Midbrain (tissue), 1 donor: ENCODE measurements at places on chromosomes 13 and 19.
A peak's percentile ranks its signal among the peaks of the same experiment; 100 is the strongest.

GRCh38 chr19:45793178-45793564, 526 bp upstream of the DMWD start:
- no peak for DNase-seq

GRCh38 chr19:3224346-3225168, at the start of gene CELF5:
TSS of gene CELF5 (plus strand) at chr19:3224661. CDS start at chr19:3224740, 79 bp downstream.
- peak; percentile 49 for DNase-seq

DNA sequence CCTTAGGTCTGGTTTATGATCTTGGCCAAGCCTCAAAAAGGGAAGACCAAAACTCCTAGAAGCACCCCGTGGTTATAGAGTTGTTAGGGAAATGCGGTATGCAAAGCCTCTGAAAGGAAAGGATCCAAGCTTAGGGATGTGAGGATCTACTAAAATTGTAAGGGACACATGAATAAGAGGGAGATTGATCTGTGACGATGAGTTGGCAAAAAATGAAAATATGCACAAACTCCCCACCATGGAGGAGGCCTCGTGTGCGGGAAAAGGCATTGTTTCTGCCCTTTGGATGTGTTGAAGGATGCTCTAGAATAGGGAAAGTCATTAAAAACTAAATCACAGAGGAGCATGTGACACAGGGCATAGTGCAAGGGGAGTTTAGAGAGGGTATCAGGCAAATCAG, 88.7 kb upstream of the UBL3 start:
- no peak for DNase-seq

- no peak for DNase-seq
These were observed 124.4 kb downstream of the SIPA1L3 start for GRCh38 chr19:38031423-38031770.

DNA sequence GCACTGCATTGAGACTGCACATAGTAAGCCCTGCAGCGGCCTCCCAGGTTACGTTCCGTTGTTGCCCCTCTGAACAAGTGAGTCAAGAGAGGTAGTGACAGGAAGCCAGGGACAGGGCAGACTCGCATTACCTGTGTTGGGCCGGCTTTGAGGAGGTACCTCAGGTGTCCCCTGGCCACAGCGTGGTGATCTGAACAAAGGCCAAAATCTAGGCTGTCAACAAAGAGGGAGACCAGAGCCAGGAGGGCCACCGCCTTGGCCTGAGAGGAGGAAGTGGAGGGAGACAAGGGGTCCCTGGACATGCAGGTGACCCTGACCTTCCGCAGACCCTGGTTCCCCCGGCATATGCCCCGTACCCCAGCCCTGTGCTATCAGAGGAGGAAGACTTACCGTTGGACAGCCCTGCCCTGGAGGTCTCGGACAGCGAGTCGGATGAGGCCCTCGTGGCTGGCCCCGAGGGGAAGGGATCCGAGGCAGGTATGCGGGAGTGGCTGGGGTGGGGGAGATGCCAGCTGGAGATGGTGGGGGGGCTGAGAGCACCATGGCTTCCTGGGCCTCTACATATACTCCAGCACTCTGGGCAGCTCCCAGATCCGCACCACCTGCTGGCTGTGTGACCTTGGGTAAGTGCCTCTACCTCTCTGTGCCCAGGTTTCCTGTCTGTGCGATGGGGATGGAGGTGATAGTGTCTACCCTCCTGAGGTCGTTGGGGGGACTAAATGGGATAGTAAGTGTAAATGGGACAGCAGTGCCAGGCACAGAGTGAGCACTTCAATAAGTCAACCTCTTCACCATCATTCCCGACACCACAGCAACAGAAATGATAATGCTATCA, 4.8 kb downstream of the SPIB start:
- no peak for DNase-seq

DNA sequence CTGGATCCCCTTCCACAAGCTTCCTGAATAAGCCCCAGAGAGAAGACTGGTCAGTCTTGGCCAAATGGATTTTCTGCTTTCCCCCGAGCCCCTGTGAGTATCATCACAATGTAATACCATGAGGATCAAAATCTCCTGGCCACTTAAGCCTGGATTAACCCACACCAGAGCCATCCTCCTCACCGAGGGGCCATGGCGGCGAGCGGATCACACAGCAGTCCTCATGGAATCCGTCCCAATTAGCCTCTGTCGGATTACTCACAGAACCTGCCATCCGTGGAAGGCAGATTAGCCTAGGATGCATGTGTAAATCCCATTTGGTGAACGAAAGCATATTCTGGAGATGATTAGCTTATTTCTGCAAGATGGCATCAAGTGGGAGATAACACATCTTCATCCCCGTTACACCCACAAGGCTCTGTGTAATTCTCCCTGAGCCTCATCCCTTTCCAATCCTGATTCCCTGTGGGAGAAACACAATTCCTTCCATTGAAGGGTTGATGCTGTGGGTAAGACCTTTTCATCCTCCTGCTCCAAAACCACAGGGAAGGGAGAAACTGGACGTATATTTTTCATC, 42.5 kb downstream of the GNG7 start:
- no peak for DNase-seq

DNA sequence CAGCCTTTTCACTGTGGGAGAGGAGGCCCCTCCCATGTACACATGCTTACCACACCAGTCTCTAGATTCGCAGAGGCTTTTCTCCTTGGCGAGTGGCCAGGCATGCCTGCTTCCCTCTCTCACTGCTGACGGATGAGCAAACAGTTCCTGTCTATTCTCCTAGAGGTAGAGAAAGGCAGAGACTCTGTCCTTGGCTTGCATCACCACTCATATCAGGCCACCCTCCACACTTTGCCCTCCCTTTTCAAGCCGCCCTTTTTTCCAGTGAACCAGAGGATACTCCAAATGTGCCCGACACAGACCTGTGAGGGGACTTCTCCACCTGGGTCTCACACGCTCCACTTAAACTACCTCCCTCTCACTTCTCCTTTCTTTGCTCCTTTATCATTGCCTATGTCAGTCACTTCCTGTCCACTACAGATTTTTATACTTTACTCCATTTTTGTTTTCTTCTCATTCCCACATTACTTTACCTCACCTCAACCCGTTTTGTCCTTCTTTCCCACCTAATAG, 284.6 kb downstream of the DNAJC15 start:
- no peak for DNase-seq

GRCh38 chr13:88752041-88752440, 1080.9 kb downstream of the SLITRK5 start:
- no peak for DNase-seq

- DNase-seq: no peak
These were observed at the start of gene KIRREL2 for GRCh38 chr19:35856546-35857149. TSS of gene KIRREL2 (plus strand) at chr19:35856911. CDS start at chr19:35857120, 209 bp downstream.

- DNase-seq: no peak
These were observed 27.2 kb downstream of the CCDC8 start for GRCh38 chr19:46386151-46386550.

DNA sequence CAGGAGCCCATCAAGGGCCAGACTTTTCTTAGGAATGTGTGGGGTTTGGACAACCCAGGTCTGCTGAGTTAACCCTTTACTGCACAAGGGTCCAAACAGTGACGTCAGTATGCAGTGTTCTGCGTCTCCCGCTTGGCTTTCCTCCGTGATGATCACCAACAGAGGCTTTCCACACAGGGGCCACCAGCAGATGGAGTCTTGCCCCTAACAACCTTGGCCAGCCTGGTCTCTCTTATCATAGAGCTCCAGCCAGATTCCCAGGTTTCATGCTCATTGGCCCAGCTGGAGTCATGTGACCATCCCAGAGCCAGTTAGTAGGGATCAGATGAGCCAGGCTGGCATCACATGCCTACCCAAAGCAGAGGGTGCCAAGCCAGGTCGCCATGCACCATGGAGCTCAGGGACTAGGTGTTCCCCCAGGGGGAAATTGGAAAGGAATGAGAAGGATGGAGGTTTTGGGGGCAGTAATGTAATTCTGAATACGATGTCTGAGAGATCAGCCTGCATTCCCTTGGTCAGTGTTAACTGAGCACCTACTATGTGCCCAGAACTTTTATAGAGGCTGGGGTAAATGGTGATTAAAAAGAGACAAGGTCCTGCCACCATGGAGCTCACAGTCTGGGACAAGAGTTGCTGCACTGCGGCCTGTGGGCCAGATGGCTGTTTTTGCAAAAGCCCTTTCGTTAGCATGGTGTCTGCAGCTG, 61.2 kb downstream of the MYH14 start:
- no peak for DNase-seq

- no peak for DNase-seq
These were observed 105.3 kb downstream of the SPACA7 start for GRCh38 chr13:112481458-112481857.

DNA sequence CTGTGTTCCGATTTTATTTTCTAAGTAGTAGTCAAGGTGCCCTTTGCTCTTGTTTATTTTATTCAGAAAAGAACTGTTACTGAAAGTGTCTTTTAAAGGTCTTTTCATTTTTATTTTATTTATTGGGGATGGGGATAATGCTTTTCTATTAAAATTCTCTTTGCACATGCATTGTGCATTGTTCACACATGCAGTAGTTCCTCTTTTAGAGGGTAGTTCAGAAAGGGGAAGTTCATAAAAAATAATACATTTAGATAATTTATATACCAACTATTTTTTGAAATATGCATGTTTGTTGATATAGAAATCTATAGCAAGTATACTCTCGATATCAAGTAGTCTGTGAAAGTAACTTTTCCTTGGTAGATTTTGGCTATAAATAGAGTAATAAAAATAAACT, 3.5 kb downstream of the GPC5 start:
- no peak for DNase-seq

- DNase-seq: no peak
These were observed 47.9 kb downstream of the USPL1 start for GRCh38 chr13:30665638-30666037.

GRCh38 chr13:50609011-50609410, 234.5 kb downstream of the DLEU7 start:
- DNase-seq: no peak

- DNase-seq: no peak
These were observed 241.1 kb upstream of the ATXN8OS start for GRCh38 chr13:69866555-69866954.

DNA sequence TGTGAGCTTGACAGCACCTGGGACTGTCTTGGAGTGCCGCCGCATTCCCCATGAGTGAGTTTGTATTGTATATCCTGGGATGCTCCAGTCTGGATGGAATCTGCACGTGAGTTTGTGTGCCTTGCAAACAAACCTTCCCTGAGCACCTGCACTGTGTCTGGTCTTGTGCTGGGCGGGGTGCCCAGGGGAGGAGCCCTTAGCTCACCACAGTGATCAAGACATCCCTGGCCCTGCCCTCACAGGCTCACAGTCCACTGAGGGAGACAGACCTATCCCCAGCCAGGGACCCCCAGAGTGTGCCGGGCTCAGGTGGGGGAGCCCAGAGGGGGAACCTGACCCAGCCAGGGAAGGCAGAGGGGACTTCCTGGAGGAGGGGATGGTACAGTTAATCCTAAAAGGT, 1.7 kb upstream of the BCAM start:
- no peak for DNase-seq

- DNase-seq: no peak
These were observed 92.9 kb upstream of the SGCG start for GRCh38 chr13:23087880-23088279.

DNA sequence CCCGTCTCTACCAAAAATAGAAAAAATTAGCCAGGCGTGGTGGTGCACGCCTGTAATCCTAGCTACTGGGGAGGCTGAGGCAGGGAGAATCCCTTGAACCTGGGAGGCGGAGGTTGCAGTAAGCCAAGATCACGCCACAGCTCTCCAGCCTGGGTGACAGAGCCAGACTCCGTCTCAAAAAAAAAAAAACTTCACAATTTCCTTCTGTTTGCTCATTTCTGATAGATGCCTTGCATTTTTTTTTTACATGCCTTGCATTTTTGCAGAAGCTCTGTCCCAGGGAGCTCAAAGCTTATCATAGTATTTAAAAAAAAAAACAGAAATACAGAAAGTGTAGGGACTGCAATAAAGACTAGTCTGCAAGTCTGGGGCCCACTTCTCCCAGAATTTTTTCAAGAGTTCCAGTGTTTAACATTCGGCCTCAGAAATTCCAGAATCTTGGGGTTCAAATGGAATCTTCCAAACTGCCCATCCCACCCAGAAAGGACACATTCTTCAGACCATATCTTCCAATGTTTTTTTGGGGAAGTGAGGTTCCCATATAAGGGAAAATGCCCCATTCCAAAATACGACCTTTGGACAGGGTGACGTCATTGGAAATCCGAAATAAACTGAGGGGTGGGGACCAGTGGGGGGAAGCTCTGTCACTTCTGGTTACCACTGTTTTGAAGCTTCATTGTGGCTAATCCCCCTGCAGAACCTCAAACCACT, 17.2 kb upstream of the RAB8A start:
- no peak for DNase-seq

DNA sequence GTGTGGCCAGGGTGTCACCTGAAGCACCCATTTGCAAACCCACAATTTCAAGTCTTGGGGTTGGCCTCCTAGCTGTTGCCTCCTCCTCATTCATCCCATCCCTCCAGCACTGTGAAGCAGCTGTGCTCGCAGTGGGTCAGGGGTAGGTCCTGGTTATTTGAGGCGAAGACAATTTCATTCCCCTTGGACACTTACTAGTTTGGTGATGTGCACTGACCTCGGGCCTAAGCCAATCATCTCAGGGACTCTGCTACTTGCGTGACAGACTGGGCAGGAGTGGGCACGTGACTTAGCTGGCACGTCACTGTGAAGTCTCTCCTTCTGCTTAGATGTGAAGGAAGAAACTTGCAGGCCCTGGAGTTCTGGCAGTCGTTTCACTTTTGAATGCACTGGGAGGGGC, 3.5 kb upstream of the ATP11A start:
- DNase-seq: no peak

DNA sequence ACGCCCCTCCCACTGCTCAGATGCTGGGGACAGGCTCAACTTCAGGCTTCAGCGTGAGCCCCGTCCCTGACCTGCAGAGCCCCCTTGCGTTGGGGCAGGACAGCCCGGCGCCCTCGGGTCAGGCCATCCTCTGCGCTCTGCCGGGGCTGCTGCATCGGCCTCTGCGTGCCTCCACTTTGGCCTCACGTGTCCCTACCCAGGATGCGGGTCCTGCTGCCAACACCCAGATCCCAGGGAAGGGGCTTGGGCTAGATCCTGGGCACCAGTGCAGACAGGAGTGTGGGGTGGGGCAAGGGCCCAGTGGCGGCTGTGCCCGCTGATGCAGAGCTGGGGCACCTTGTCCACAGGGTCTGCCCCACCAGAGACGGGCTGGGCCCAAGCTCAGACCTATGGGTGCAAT, 13.0 kb downstream of the CBARP start:
- no peak for DNase-seq

- DNase-seq: peak; percentile 27
These were observed 1.0 kb downstream of the SCN1B start for GRCh38 chr19:35031072-35031881.

DNA sequence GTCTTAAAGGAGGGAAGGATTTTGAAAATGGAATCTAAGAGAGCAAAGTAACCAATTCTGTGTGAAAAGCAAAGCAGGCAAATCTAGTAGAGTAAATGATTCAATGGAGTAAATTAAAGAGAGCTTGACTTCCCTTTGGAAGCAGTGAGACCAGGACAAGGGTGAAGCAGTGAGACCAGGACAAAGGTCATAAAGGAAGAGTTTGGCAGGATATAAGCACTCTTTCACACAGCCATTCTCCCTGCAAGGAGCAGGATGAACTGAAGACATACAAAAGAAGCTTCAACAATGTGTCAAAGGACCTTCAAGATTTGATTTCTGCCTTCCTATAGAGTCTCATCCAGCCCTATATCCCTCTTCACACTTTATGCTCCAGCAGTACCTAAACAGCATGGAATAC, 123.8 kb downstream of the ENOX1 start:
- no peak for DNase-seq

- DNase-seq: no peak
These were observed 103.3 kb downstream of the CRYL1 start for GRCh38 chr13:20422362-20422761.

- no peak for DNase-seq
These were observed 121.8 kb upstream of the VSTM2B start for GRCh38 chr19:29404015-29404414.

- no peak for DNase-seq
These were observed 12.2 kb downstream of the PIP5K1C start for GRCh38 chr19:3687774-3688706.
